DMS79 (cell line): ENCODE measurements at places on chromosomes 12 and 14.

DNA sequence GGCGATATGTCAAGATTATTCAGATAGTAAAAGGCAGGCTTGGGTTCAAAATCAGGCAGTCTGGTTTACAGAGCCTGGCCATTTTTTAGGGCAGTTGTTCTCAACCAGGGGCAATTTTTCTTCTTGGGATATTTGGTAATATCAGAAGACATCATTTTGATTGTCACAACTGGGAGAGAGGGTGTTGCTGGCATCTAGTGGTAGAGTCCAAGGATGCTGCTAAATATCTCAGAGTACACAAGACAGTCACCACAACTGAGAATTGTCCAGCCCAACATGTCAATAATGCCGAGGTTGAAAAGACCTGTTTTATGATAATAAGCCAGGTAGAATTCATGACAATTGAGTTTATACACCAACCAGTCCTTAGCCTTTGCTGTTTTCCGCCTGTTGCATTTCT lies 733.9 kb downstream of the NRXN3 start:
- no peak for DNase-seq

- DNase-seq: no peak
These were observed 7.2 kb downstream of the CD9 start for GRCh38 chr12:6207259-6207925.

GRCh38 chr12:25434515-25434914 lies 118.6 kb downstream of the LMNTD1 start:
- DNase-seq: no peak

DNA sequence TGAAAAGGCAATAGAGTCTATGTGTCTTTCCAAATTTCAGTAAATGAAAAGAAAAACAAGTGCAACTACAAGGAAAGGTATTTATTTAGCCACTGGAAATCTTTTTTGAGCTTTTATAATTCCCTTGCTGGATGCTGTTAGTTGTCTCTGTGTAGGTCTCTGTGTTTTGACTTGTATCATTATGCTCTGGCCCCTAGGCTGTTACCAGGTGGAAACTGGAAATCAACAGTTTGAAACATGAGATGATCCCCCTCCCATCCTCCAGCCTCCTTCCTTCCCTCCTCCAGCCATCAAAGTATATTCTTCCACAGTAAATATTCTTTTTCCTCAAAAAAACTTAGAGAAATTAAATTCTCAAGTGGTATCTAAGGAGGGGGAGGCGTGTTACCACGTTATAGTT lies 934 bp upstream of the DCN start:
- DNase-seq: no peak

- peak; percentile 9 for DNase-seq
These were observed 39.1 kb downstream of the GAS2L3 start for GRCh38 chr12:100612606-100613005.
